ENCODE measurements at places on chromosomes 16 and 17.

DNA sequence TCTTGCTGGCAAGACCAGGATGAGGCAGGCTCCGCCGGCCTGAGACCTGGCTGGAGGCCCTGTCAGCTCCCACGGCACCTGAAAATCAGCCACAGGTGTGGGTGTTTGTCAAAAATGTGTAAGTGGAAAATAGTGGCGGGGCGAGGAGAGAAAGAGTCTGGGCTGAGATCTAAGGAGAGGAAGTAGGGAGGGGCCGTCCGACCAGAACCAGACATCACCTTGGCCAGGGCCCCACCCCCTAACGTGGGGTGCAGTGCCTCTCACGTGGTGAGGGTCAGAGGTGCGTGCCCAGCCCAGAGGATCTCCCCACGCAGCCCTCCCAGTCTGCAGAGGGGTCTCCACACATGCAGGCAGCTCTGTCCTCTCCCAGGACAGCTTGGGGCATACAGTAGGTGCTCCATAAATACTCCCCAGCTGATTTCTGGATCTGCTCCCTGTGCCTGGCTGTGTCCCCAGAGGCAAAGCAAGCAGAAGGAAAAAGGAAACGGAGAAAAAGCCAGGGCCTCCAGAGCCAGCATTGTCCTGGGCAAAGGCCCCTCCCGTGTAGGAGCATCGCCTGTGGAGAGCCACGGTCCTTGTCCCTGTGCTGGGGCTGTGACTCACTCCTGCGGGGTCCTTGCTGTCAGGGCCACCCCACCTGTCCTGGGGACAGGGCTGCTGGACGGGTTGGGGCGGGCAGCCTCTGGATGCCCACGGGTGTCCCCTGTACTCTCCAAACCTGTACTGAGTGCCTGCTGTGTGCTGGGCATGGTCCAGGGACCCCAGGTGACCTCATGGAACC lies 16.7 kb downstream of the ZFPM1 start:
- no peak for DNase-seq

DNA sequence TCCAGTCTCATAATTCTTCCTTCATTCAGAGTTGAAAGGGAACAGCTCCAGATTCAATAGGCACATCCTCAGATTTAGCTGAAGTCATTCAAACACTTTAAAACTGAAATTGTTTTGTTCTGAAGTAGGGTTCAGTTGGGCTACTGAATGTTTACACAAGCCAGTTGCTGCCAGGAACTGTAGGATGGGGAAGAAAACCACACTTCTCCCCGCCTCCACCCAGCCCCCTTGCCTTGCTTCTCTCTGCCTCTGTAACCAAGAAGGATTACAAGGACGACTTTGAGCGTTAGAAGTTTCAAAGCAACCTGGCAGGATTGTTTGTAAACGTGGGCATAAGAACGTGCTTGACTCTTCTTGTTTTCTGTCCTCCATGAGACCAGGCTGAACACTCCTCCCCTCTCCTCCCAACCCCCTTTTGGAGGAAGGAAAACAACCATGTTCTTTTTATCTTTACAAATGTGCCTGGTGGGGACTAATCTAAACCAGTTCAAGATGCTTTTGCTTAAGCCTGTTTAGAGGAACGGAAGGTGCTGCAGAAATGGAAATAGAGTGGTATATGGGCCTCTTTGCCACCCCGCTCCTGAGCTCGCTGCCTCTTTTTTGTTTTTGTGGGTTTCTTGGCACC lies 287.9 kb downstream of the FTO start:
- DNase-seq, result no peak

DNA sequence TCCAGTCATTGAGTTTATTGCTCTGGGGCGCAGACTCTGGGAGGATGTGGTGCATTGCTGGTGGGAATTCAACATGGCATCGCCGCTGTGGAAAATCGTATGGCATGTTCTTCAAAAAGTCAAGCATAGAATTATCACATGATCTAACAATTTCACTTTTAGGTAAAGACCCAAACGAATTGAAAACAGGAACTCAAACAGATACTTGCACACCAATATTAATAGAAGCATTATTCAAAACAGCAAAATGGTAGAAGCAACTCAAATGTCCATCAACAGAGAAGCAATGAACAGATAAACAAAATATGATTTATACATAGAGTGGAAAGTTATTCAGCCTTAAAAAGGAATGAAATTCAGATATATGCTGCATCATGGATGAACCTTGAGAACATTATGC lies 15.9 kb downstream of the PIK3R6 start:
- DNase-seq, result no peak

DNA sequence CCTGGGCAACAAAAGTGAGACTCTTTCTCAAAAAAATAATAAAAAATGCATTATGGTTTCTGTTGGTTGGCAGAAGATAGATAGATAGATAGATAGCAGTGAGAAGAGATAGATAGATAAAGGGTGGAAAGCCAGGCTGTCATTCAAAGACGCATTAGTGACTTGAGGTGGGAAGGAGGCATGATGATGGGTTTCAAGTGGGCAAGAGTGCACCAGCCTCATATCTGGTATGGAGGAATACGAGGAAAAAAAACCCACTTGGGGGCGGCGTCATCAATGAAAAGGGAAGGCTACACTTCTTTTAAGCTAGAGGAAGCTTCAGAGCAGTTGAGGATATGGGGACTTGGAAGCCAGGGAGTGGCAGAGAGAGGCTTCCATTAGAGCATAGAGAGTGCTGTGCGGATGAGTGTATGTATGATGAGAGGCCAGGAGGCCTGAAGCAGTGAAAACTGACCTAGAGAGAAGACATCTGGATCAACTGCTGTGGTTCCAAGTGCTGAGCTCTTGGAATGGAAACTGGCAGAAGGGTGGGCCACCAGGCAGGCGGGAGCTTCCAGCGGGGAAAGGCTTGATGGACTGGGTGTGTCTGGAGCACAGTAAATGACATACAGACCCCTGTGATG lies 31.8 kb downstream of the CEP95 start:
- DNase-seq, result no peak

- DNase-seq, result no peak
These were observed 166.3 kb upstream of the FOXF1 start for GRCh38 chr16:86343796-86344585.

GRCh38 chr17:62206550-62206949 lies 141.5 kb upstream of the MED13 start:
- DNase-seq, result no peak

DNA sequence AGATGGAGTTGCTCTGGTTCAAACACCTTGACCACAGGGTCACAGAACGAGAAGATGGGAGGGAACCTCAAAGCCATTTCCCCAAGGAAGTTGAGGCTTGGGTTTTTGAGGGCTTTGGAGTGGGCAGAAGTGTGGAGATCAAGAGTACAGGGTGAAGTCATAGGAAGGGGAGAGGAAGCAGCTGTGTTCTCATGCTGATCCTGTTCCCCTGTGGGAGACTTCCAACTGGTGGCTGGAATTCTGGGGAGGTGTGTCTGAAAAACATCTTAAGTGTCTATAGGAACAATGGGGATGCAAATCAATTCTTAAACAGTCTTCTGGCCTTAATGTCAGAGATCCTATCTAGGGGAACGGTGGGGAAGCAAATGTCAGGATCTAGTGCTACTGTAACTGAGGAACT lies 38.8 kb upstream of the HSBP1 start:
- DNase-seq, result no peak

DNA sequence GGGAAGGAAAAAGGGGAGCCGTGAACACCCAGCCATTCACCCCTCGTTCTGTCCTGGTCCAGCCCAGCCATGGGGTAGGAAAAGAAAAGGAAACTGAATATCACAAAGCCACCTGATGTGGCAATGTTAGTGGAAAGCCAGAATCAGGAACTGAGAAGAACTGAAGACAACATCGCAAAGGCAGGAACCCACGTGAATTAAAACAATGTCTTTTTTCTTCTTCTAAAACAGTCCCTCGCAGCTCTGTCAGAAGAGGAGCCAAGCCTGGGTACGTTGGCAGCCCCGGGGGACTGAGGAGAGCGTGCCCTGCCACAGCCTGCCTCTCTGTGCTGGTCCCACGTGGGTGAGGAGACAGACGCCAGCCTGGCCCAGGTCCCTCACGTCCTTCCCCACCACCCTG lies 55.0 kb downstream of the ZNF423 start:
- no peak for DNase-seq

Measured in left forelimb (tissue), 1 donor.